H4 (cell line): ENCODE measurements at places on chromosomes 5 and 9.
A peak's percentile ranks its signal among the peaks of the same experiment; 100 is the strongest.

DNA sequence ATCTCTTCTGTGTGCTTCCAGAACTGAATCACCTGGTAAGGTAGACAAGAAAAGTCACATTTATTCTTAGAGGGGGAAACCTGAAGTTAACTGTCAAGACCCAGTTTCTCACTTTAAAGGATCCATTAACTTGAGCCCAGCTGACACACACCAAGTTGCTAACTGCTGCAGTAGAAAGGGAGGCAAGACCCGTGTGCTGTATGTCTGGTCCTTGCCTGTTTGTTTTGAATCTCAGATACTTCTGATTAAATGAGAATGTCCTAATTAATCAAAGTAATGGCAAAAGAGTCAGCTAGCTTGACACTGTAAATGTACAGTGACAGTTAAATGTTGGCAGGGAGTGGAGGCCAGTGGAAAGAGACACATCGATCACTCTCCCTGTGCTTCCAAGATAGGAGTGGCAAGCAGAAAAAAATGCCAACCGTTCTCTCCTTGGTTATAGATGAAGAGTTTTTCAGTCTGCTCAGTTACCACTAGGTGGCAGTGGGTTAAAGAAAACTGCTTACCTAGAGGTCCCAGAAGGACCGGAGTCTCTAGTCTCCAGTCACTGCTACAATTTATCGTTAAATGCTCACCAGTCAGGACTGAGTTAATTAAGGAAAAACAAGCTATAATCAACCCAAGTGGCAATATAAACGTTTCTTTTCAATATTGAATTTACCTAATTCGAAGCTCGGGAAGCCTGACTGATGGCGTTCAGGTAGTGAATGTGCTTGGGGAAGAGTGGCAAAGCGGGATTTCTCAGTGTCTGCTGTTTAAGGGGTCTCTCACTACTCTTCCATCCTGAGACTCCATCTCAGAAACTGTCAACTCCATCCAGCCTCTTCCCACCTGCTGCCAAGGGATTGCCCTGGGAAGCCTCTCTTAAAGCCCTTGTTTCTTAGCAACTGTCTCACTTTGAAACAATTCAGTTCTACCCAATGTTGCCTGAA is 18.4 kb downstream of the LSM11 start:
- peak; percentile 62 for DNase-seq

GRCh38 chr9:92292338-92293074 is 991 bp downstream of the IARS1 start:
- no peak for DNase-seq

DNA sequence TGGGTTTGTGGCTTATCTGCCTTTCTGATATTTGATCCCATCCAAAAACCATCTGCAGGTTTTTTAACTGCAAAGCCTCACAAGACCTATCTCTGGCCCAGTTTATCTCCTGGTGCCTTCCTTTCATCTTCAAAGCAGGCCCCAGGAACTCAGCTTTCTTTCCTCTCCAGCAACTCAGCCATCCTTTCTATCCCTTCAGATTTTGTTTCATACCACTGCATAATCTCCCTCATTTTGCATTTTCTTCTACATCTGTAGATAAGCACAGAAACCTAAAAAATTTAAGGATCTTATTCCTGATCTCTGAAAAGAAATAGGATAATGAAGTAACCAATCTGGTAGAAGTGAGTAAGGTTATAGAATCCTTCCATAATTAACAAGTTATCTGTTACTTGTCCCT is 19.5 kb upstream of the ERCC6L2 start:
- DNase-seq, result no peak

GRCh38 chr5:151005950-151006576 is 14.3 kb upstream of the GPX3 start:
- DNase-seq, result peak; percentile 59

GRCh38 chr5:112551419-112552032 is 132.4 kb upstream of the EPB41L4A start:
- DNase-seq, result peak; percentile 70
